ENCODE measurements at places on chromosomes 13 and 19. TPM values are rescaled to one million over a fixed set of nuclear protein-coding genes. Genes with fewer than 3 reads are reported as not detected.

ADM5 gene
- 0.49 TPM for total RNA-seq

DNA sequence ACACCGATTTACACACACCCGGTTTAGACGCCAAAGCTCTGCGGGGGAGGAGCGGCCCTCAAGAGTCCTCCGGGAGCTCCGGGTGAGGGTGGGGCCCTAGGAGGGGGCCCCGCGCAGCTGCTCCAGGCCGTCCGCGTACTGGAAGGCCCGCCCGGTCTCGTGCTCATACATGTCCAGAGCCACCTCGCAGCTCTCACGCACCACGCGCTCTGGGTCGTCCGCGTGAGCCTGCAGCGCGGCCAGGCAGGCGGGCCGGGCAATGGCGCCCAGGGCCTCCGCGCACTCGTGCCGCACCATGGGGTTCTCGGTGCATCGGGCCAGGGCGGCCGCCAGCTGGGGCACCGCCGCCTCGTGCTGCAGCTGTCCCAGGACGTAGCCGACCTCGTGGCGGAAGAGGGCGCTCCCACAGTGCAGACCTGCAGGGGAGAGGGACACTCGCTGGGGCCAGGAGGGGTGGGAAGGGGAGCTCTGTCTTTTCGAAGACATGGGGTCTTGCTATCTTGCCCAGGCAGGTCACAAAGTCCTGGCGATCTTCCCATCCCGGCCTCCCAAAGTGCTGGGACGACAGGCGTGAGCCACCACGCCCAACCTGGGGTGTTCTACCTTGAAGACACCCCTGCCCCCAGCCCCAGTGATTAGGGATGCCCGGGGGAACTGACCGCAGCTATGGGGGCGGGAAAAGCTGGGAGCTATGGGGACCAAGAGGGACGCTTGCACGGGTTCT lies 8.3 kb upstream of the SMIM44 start:
- no peak overlapping the region for H3K27ac ChIP-seq
- no peak for DNase-seq
- H3K4me3 ChIP-seq: no peak overlapping the region
- no peaks in the 10 kb centered on the region for H3K4me1 ChIP-seq

- no peaks in the 10 kb centered on the region for H3K27me3 ChIP-seq
- H3K36me3 ChIP-seq: no peaks in the 10 kb centered on the region
- DNase-seq: no peak
- peaks cover 29% of the 10 kb centered on the region for H3K4me1 ChIP-seq
- H3K27ac ChIP-seq: no peak overlapping the region
- no peak overlapping the region for H3K4me3 ChIP-seq
Observed at GRCh38 chr13:95296326-95296925, 4.8 kb downstream of the ABCC4 start.

DNA sequence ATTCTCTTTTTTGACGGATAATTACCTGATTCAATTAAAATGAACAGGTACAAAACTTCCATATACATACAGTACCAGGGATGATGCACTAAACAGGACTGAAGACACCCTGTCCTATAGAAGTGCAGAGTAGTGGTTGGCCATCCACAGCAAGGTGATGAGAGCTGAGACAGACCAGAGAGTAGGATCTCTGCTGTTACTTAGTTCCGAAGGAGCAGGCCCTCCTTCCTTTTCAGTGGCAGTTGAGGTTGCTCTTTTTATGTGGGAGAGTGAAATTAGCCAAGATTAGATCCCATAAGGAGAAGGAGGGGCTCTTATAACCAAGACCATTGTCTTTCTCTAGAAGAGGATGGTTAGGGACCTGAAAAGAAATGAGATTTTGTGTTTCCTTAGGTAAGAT lies 4.0 kb downstream of the PDS5B start:
- H3K4me1 ChIP-seq: peaks cover 65% of the 10 kb centered on the region
- peaks cover 2% of the 10 kb centered on the region for H3K36me3 ChIP-seq
- H3K27ac ChIP-seq: peak overlapping the region; percentile 77
- H3K4me3 ChIP-seq: no peak overlapping the region

NMRK2 gene
- not detected for total RNA-seq

- DNase-seq: no peak
- peaks cover 8% of the 10 kb centered on the region for H3K36me3 ChIP-seq
- H3K4me3 ChIP-seq: no peak overlapping the region
- peak overlapping the region; percentile 60 for H3K27ac ChIP-seq
- peaks cover 17% of the 10 kb centered on the region for H3K4me1 ChIP-seq
- no peaks in the 10 kb centered on the region for H3K27me3 ChIP-seq
Observed at GRCh38 chr13:32048816-32049215, 17.2 kb downstream of the FRY start.

CGB1 gene
- total RNA-seq: 0.92 TPM

GRCh38 chr19:36363845-36364244 lies 15.2 kb downstream of the ZFP14 start:
- H3K4me1 ChIP-seq: no peaks in the 10 kb centered on the region
- DNase-seq: no peak
- H3K27me3 ChIP-seq: no peaks in the 10 kb centered on the region
- H3K4me3 ChIP-seq: no peak overlapping the region

- H3K4me1 ChIP-seq: peaks cover 17% of the 10 kb centered on the region
- H3K36me3 ChIP-seq: peaks cover 2% of the 10 kb centered on the region
- H3K27ac ChIP-seq: no peak overlapping the region
- H3K27me3 ChIP-seq: no peaks in the 10 kb centered on the region
- no peak overlapping the region for H3K4me3 ChIP-seq
- no peak for DNase-seq
Observed at GRCh38 chr13:70817576-70817975, 709.3 kb upstream of the KLHL1 start.

LYPD3 gene
- 0.39 TPM for total RNA-seq

SIGLEC12 gene
- not detected for total RNA-seq

DNA sequence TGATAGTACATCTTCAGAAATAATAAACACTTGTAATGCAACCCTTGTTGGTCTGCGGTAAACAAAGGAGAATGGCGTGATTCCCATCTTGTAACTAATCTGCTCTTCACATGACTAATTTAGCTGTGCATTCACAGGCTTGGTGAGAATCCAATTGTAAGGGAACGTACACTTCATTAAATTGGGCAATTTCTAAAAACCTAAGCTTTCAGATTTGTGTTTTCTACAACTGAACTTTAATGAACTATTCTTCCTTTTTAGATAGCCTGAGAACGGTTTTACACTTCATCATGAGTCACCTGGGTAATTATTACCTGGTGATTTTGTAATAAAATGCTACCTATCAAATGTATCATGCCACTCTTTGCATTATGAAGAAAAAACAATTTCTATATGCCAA lies 306.9 kb downstream of the KLF5 start:
- peaks cover 15% of the 10 kb centered on the region for H3K27me3 ChIP-seq
- no peak overlapping the region for H3K27ac ChIP-seq
- H3K36me3 ChIP-seq: no peaks in the 10 kb centered on the region
- no peak overlapping the region for H3K4me3 ChIP-seq
- DNase-seq: no peak

DNA sequence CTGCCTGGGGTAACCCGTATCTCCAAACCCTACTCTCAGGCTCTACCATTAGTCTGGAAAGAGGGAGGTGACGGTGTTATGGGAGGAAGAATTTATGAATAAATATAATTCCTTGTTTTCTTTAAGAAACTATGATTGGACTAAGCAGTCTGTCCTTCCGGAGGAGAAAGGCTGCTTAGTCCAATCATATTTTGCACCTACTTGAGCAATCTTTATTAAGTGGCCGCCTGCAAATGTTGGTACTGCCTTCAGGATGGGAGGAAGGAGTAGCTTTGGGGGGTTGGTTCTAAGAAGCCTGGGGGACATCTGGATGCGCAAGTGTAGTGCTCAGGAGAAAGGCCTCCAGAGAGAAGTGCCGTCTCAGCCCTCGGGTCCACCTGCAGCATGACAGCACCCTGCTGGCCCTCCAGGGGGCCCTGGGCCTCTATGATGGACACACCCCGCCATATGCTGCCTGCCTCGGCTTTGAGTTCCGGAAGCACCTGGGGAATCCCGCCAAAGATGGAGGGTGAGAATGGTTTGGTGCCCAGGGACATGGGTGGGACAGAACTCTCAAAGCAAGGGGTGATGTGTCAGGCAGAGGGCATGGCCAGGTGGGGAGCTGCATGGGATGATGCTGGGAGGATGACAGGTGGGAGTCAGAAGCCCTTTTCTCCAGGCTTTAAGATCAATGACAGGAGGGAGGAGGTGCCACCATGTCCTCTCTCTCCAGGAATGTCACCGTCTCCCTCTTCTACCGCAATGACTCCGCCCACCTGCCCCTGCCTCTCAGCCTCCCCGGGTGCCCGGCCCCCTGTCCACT lies 4.1 kb downstream of the ACP4 start:
- peaks cover 8% of the 10 kb centered on the region for H3K36me3 ChIP-seq
- H3K27ac ChIP-seq: peak overlapping the region; percentile 27
- H3K4me1 ChIP-seq: no peaks in the 10 kb centered on the region
- H3K4me3 ChIP-seq: no peak overlapping the region
- DNase-seq: no peak

- DNase-seq: no peak
- H3K4me1 ChIP-seq: peaks cover 25% of the 10 kb centered on the region
- H3K27ac ChIP-seq: no peak overlapping the region
- no peaks in the 10 kb centered on the region for H3K36me3 ChIP-seq
- no peaks in the 10 kb centered on the region for H3K27me3 ChIP-seq
Observed at GRCh38 chr19:48401287-48401686, 7.8 kb downstream of the GRIN2D start.

RAB20 gene
- total RNA-seq: 7.8 TPM

GRCh38 chr19:30268601-30269000 lies 103.6 kb upstream of the ZNF536 start:
- no peak overlapping the region for H3K27ac ChIP-seq
- H3K27me3 ChIP-seq: peaks cover 13% of the 10 kb centered on the region
- no peak overlapping the region for H3K4me3 ChIP-seq

GRCh38 chr13:69524459-69525150 lies 583.0 kb upstream of the ATXN8OS start:
- no peak for DNase-seq
- H3K4me1 ChIP-seq: peaks cover 2% of the 10 kb centered on the region
- no peak overlapping the region for H3K27ac ChIP-seq
- H3K27me3 ChIP-seq: peaks cover 4% of the 10 kb centered on the region
- H3K4me3 ChIP-seq: no peak overlapping the region

CD209 gene
- not detected for total RNA-seq

TMC4 gene
- 3.2 TPM for total RNA-seq

- H3K4me3 ChIP-seq: no peak overlapping the region
- H3K27me3 ChIP-seq: peaks cover 20% of the 10 kb centered on the region
- DNase-seq: no peak
- peaks cover 6% of the 10 kb centered on the region for H3K36me3 ChIP-seq
- H3K4me1 ChIP-seq: peaks cover 3% of the 10 kb centered on the region
- H3K27ac ChIP-seq: no peak overlapping the region
Observed at GRCh38 chr19:42191330-42191729, 26.1 kb downstream of the DEDD2 start.

Measured in chondrocyte (in vitro differentiated cells).